Skeletal muscle cell (primary cell): ENCODE measurements at places on chromosomes 7 and 10.
A peak's percentile ranks its signal among the peaks of the same experiment; 100 is the strongest.

GRCh38 chr7:26681819-26682418 is 182.5 kb downstream of the SKAP2 start:
- no peak for DNase-seq

- DNase-seq, result no peak
These were observed 21.5 kb upstream of the GRIFIN start for GRCh38 chr7:2497500-2498336.

- no peak for DNase-seq
These were observed 11.6 kb downstream of the MICALL2 start for GRCh38 chr7:1447551-1448244.

- peak; percentile 43 for DNase-seq
These were observed 145.4 kb downstream of the LRRC4 start for GRCh38 chr7:127885843-127886242.

GRCh38 chr10:60570896-60571295 is 181.2 kb upstream of the ANK3 start:
- DNase-seq, result no peak

GRCh38 chr10:70518695-70519094 is 40.1 kb downstream of the PALD1 start:
- DNase-seq, result no peak
